SK-MEL-5 (cell line): ENCODE measurements at places on chromosomes 5 and 9. TPM values are rescaled to one million over a fixed set of nuclear protein-coding genes. Genes with fewer than 3 reads are reported as not detected.

- no peak for DNase-seq
These were observed 50.4 kb downstream of the CYSTM1 start for GRCh38 chr5:140225396-140225795.

GRCh38 chr9:106156465-106156864 is 462.1 kb downstream of the TMEM38B start:
- no peak for DNase-seq

DNA sequence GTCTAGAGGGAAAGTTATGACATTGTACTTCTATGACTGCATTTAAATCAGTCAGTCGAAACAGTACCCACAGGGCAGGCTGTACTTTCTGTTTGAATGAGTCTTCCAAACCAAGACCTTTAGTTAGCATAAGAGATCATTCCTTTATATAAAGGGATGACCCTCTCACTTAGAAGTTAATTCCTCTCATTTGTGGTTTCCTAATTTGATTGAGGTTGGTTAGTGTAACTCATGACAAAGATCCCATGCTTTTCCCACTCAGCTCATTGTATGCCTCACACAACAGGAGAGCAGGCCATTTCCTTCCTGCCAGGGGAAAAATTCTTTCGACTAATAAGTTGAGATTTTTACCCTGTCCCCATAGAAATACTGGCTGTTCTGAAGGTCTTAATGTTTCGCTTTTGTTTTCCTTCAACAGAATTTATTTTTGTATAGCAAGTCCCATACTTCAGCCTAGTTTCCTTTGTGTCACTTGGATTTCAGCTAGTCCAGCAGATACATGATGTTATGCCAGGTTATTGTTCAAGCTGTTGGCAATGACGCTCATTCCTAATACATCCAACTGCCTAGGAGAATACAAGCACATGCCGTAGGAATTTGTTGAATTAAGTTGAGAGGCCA is 500.7 kb downstream of the SPATA31D1 start:
- no peak for DNase-seq

The IGFBPL1 gene
- 7.9 and 8.5 TPM in 2 replicates for total RNA-seq

- DNase-seq, result no peak
These were observed 129.9 kb downstream of the TLE4 start for GRCh38 chr9:79701651-79702050.

The PCDHGA12 gene
- total RNA-seq, result 10.0 and 13.8 TPM in 2 replicates

DNA sequence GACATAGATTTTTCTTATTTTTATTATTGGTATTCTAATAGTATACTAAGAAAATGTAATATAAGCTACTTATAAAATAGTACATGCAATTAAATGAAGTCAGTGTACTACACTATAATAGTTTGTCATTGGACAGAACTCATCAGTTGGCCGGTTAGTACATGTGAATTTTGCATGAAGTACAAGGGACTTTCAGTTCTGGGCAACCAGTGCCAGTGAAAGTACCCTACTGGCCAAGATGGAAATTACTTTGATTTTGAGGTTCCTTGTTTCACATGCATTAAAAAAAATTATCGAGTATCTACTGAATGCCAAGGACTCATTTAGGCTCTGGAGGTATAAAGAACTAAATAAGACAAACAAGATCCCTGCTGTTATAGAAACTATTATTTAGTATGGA is 213.4 kb upstream of the ELL2 start:
- peak; percentile 64 for DNase-seq

DNA sequence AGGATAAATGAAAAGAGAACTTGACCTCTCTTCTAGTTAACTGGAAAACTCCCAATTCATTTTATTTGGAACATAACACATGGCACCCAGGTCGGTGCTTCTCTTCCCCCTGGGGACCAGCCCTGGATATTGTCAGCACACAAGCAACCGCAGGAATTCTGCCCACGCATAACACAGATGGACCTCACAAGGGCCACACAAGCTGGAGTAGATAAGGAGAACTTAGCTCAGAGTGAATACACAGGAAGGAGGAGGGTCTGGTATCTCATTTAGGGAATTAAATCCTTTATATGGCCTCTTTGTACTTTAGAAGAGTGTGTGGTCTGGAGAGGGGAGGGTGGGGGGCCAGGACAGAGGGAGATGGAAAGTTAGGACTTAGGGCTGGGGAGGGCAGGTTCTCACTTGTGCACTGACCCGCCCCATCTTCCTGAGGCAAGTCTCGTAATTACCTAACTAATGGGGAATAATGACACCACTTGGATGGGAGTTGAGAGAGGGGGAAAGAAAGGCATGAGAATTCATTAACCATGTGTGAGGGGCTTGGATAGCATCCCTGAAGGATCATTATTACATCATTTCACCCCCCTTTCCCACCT is 341.2 kb upstream of the WWC1 start:
- DNase-seq, result no peak

- no peak for DNase-seq
These were observed 11.5 kb downstream of the PTAR1 start for GRCh38 chr9:69748304-69748703.

GRCh38 chr9:110452227-110452801 is 114.7 kb upstream of the TXNDC8 start:
- peak; percentile 44 for DNase-seq

DNA sequence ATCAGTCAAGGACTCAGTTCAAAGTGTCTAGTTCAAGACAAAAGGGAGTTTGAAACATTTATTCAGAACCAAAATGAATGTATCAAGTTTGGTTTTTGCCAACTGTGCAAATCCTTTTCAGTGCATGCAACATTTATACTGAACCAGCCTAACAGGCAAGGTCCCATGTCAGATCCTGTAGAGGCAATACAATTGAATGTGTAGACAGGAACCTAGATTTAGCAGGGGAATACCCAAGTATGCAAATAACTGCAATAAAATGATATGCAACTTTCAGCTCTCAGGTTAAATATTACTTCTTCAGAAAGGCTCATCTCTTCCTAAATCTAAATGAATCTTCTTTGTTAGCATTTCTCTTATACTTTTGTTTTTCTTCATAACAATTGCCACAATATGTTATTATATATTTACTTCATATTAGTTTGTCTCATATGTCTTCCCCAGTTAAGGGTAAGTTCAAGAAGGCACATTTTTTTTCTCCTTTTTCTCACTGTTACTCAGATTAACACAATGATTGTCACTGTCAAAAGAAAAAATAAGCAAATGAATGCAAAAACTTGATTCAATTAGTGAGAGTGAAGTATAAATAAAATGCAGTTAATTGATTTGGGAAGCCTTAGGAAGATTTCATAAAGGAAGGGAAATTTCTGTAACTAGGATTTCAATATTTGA is 163.9 kb upstream of the RASA1 start:
- no peak for DNase-seq

The ITGA2 gene
- total RNA-seq, result 7.0 and 8.4 TPM in 2 replicates

- no peak for DNase-seq
These were observed 197.1 kb downstream of the ZNF462 start for GRCh38 chr9:107060062-107060461.

GRCh38 chr9:106616851-106617345 is 246.1 kb upstream of the ZNF462 start:
- no peak for DNase-seq

DNA sequence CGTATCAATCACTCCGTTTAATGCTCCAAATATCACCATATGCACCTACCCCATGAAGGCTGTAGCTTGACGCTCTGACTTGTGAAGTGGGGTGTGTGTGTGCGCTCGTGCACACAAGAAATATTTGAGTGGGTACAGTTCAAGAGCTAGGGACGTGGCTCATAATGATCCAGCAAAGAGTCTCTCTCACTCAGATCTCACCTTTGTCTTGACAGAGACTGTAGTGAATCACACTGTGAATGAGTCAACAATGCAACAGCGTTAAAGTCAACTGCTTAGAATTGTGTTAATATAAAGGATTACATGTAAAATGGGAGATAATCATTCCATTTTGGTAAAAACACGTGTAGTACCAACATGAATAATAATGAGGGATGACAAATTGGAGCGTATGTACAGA is 119.4 kb downstream of the MED27 start:
- DNase-seq, result no peak

The IL9 gene
- total RNA-seq, result not detected in 2 replicates

The GRXCR2 gene
- not detected in 2 replicates for total RNA-seq

- peak; percentile 78 for DNase-seq
These were observed 10.9 kb upstream of the LAMC3 start for GRCh38 chr9:130997925-130998596.

DNA sequence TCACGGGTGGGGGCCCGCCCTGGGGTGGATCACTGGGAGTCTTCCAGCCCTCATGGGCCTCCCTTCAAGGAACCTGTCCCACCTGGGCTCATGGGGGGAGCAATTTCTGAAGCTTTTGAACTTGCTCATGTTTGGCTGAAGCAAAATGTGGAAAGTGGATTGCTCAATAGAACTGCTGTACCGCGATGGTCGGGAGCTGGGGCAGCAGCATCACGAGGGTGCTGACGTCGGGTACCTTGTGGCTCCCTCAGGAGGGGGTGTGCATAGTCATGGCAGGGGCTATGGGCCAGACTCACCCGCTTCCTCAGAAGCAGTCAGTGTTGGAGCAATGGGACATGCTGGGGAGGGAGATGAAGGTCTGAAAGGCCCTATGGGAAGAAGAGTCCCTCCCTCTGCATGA is 57.9 kb downstream of the PRRT1B start:
- DNase-seq, result no peak

The FOXD4L5 gene
- total RNA-seq, result not detected in 2 replicates

- DNase-seq, result no peak
These were observed 276.0 kb upstream of the MPDZ start for GRCh38 chr9:13555516-13555915.

The PKD2L2 gene
- 0.11 TPM in 2 replicates for total RNA-seq

DNA sequence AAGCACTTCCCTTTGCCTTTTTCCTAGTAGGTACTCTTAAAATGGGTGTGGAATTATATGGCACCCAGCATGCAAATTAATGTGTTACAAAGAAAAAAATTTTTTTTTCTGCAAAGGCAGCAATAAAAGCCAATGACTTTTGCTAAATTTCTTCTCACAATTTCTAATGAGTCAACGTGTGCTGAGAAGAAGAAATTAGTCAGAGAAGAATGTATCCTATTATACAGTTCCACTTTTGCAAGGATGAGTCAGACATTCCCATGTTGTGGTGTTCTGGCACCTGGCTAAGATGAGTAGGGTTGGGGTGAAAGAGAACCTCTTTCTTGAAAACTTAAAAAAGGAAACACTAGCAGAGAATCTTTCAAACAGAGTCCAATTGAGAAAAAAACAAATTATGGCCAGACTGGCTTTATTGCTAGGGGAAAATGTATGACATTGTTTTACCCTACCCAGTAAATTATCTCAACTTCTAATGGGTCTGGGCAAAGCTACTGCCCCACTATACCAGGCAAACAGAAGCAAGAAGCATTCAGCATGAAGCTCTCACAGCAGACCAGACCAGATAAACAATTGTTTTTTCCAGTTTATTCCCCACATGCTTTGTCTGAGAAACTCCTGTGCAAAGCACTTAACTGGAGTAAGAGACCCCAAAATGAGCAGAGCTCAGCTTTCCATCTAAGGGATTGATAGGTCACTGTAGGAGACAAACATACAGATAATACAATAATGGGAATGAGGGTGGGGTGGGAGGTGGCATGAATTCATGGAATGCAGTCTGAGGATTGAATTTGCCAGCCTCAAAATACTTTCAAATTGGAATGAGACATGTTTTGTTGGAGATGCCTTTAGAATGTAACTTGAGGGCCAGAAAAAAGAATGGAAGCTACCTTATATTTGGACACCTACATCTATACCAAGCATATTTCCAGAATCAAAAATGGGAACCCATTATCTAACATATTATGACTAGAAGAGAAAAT is 220.8 kb upstream of the RFX3 start:
- DNase-seq, result no peak

GRCh38 chr5:124806373-124807077 is 60.1 kb upstream of the ZNF608 start:
- peak; percentile 94 for DNase-seq

The BTNL8 gene
- 0.08 TPM in 1 of 2 replicates, not detected in the other for total RNA-seq

- no peak for DNase-seq
These were observed 176.9 kb upstream of the SLC12A2 start for GRCh38 chr5:127906562-127907204.

- DNase-seq, result no peak
These were observed 115.9 kb downstream of the RGS3 start for GRCh38 chr9:113579283-113580040.

- no peak for DNase-seq
These were observed 184.2 kb upstream of the TMEM161B start for GRCh38 chr5:88452820-88453219.

GRCh38 chr5:54829676-54830535 is 155.5 kb downstream of the ESM1 start:
- no peak for DNase-seq

The PROP1 gene
- not detected in 2 replicates for total RNA-seq

DNA sequence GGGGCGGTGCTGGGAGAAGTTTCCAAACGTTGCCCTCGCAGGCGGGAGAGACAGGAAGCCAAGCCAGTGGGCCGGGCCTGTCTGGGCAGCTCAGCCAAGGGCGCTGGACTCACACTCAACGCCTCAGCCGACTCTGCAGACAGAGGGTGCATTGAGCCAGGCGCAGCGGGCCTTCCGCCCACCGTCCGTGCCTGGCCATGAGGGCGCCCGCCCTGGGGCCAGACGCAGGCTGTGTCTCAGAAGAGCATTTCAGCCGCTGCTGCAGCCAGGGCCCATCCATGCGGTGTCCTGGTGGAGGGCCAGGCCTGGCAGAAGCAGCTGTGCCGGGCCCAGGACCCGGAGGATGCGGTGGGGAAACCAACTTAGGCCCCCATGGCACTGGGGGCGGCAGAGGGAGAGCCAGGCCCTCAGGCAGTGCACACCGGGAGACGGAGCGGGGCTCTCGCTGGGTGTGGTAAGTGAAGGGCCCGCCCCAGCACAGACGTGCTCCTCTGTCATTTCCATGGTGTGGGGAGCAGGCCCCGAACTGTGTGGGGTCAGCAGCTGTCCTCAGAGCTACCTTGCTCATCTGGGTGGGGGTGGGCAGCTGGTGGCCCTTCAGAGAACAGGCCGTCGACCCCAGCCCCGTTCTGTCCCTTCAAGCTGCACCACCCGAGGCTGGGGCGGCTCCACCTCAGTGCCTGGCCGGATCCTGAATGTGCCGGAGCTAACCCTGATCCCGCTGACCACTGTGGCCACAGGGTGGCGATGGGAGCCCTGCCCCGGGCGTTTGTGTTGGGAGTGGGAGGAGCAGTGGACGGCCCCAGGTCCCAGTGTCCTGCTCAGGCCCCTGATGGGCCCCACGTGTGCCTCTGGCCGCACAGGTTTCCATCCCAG is 18.0 kb downstream of the DNLZ start:
- peak; percentile 91 for DNase-seq

- DNase-seq, result no peak
These were observed 287.5 kb downstream of the SMARCA2 start for GRCh38 chr9:2302606-2303005.

DNA sequence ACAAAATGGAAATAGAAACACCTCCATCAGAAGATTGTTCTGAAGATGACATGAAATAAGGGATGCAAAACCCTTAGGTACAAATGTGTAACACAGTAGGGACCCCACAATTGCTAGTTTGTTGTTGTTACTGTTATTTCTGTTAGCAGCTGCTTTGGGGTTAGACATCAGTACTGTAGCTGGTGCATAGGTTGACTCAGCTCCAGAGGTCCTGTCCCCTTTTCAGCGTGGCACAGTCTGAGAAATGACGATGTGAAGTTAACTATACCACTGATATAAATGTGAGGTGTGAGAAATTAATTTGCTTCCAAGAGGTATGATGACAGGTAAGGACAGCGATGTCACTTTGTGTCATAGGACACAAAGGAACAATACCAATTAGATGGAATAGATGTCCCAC is 384.6 kb upstream of the KLF4 start:
- no peak for DNase-seq
